ENCODE measurements at places on chromosomes 3 and 15. TPM values are rescaled to one million over a fixed set of nuclear protein-coding genes. Genes with fewer than 3 reads are reported as not detected.

DNA sequence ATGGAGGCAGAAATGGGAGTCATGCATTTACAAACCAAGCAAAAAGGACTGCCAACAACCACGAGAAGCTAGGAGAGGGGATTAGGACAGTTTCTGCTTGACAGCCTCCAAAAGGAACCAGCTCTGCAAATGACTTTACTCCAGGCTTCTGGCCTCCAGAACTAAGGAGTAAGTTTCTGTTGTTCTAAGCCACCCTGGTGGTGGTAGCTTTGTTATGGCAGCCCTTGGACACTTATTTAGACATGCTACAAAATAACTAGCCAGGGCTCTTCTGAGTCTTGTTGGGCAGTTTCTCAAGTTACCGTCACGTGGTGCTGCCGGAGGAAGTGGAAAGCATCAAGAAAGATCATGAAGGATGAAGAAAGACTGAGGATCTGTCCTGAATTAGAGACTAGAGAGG lies 386.5 kb downstream of the LRTM1 start:
- no peak for DNase-seq

DNA sequence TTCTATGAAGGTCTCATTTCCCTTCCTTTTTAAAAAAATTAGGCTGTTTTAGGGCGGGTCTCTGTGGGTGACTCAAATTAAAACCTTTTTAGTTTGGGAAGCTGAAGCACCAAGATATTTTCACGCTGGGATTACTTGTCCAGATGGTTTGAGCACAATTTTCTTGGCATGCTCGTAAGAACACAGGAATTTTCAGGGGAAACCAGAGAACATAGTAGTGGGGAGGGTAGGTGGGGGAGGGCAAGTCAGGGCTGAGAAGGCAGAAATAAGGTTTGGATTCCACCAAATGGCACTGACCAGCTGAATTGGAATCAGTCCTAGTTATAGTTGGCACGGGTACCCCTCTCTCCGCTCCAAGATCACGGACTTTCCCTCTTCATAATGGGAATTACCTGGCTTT lies 97.3 kb upstream of the LRIG1 start:
- no peak for DNase-seq

- no peak for DNase-seq
These were observed 133.5 kb upstream of the STT3B start for GRCh38 chr3:31399271-31399670.

DNA sequence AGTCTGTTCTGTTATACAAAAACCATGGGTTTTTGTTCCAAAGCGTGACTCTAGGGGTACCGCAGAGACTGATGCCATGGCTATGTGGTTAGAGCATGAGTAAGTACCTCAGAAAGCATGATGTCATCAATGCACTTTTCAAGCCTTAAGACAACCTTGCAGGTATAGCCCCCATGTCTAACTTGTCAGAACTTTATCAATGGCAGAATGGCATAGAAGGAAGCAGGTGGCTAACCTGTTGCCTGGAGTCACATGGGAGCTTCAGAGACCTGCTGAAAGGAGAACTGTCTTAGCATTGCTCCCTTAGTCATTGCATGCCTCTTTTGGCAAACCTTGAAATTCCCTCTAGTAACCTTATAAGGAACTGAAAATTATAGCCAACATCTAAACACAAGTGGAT lies 52.5 kb downstream of the EOMES start:
- DNase-seq = no peak

GRCh38 chr3:73784686-73785392 lies 160.1 kb upstream of the PDZRN3 start:
- no peak for DNase-seq

- DNase-seq = no peak
These were observed 79.3 kb upstream of the RORA start for GRCh38 chr15:61308437-61308836.

DNA sequence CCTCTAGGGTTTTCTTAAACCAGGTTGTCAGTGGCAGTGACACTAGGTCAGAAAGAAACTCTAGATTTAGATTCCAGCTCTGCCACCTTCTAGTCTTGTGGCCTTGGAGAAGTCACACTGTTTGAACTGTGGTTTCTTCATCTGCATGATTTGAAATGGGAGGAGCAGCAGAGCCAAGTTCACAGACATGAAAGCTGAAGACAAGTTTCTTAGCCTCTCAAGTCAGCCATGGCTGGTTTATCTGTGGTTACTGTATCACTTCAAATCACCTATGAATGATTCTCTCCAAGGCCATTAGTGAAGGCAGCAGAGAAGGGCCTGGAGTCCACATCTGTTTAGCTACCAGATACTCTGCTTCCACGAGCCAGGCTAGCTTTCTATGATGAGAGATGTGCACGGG lies 15.6 kb downstream of the CLEC3B start:
- no peak for DNase-seq

GRCh38 chr3:188842639-188843038 lies 329.1 kb upstream of the TPRG1 start:
- no peak for DNase-seq

COPS2 gene
- 88.5 TPM for total RNA-seq

- no peak for DNase-seq
These were observed 103.1 kb downstream of the SPATA16 start for GRCh38 chr3:173037840-173038483.

DNA sequence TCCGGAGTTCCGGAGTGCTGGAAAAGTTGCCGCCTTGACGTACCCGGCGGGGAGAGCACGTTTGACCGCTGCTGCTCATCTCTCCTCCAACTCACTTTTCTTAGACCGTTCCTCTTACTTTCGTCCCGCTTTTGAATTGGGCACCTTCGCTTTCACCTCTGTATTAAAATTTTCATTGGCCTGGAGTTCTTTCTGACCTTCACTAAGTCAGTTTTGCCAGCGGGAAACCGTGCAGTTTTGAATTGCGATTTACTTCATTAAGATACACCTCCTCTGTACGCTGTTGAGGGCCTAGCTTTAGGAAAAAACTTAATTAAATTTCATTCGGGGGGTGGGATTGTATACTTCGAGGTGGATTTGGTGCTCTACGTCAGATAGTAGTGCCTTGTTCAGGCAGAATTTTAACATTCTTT lies 1.3 kb downstream of the GMPS start:
- no peak for DNase-seq

ZNF774 gene
- 2.9 TPM for total RNA-seq
